ENCODE measurements at places on chromosomes 7 and 10.

GRCh38 chr10:130727766-130728490 lies 583.6 kb downstream of the TCERG1L start:
- no peak for DNase-seq

GRCh38 chr10:85319826-85320225 lies 991.4 kb downstream of the CCSER2 start:
- DNase-seq = no peak

DNA sequence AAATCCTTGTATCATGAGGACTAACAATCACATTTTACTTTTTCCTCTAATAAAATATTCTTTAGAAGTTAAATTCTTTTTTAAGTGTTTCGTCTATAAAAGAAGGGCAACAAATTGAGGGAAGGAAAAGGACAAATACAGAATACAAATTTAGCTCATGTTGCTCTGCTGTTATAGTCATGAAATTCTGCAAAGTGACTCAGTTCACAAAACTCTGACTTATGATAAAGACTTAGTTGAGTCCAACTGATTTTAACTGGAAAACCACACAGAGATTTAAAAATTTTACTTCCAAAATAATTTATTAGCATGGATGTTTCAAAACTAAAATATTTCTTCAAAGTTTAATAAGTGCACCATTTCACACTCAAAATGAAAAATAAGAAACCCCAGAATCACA lies 75.0 kb upstream of the GPR22 start:
- peak; percentile 7 for DNase-seq

- peak; percentile 47 for DNase-seq
These were observed 99.4 kb downstream of the CCDC3 start for GRCh38 chr10:12902135-12902572.

DNA sequence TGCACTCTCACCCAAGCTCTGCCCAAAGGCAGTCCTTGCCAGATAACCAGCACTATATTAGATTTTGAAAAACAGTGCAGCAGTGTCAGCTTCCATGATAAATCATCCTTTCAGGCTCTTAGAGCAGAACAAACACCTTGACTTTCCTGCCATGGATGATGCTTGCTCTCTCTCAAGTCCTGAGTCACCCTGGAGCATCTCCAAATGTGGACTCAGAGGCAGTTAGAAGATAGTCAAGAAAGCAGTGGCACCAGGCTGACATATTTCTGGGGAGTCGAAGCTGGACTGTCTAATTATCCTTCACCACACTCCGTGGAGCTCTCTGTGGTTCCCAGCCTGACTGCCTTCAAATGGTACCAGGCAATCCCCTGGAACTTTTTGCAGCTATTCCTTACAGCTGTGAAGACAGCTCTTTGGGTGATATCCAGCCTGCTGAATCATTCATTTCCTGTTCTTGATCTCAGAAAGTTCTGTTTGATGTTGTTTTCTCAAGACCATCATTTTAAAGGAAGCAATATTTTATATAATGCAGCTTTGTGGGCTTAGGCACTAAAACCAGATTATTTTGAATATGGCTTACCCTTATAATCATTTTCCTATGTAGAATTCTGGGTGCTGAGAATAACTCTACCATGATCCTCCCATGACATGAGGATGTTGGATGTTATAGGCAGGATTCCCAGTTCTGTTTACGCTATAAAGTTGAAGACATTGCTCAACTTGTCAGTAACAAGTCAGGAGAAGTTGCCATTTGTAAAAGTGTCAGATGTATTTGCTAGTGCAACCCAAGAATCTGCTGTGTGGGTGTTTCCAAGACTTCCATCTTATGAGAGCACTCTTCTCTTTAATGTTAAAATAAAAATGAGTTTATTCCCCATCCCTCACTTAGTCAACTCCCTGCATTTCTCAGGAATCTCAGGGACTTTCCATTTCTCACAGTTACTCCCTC lies 233.8 kb downstream of the C7orf25 start:
- DNase-seq = no peak

- DNase-seq = no peak
These were observed 78.1 kb downstream of the INHBA start for GRCh38 chr7:41624818-41625217.

DNA sequence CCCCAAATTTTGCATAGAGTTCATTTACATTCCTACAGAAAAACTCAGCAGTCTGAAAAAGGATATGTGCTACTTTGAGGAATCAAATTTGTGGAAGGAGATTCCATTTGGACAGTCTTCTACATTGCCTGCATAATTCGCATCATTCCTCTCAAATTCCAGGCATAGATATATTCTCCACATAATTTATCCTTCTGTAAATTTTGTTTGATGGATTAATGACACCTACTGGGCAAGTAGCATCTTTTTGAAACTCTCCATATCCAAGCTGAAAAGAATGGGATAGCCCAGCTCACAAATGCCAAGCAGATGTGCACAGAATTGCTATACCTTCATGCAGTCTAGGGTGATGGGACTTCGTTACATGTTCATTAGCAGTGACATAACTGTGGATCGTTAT lies 515.3 kb downstream of the AUTS2 start:
- no peak for DNase-seq

- DNase-seq = no peak
These were observed 25.6 kb downstream of the ANKMY2 start for GRCh38 chr7:16619979-16620408.
